Stimulated activated CD8-positive, alpha-beta memory T cell treated with anti-CD3 and anti-CD28 coated beads, Interleukin-7, amount 100 ng/mL, for 4 hours (primary cell): ENCODE measurements at places on chromosomes 11 and 22.

GRCh38 chr11:80505771-80506170, 1064.9 kb upstream of the TENM4 start:
- no peak for DNase-seq

- no peak for DNase-seq
These were observed 36.0 kb upstream of the LDLRAD3 start for GRCh38 chr11:35907648-35908431.

GRCh38 chr11:117823294-117823945, 1.1 kb downstream of the FXYD2 start:
- DNase-seq = no peak

- DNase-seq = no peak
These were observed 595.9 kb upstream of the KIRREL3 start for GRCh38 chr11:127596433-127596832.

DNA sequence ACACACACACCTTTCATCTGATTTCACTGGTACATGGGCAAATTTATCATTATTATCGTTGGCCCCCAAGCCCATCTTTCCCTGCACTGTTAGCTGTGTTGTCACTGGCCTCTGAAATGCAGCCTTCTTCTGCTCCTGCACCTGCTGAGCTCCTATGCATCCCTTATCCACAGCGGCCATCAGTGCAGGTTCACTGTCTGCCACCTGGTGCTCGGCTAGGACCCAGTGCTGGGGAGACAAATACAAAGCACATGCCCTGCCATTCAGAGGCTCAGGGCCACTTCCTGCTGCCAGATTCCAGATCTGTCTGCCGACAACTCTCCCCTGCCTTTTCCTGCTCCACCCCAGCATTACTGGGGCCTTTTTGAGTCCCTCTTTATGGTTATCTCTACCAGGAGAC, 1205.4 kb downstream of the TBC1D22A start:
- no peak for DNase-seq

DNA sequence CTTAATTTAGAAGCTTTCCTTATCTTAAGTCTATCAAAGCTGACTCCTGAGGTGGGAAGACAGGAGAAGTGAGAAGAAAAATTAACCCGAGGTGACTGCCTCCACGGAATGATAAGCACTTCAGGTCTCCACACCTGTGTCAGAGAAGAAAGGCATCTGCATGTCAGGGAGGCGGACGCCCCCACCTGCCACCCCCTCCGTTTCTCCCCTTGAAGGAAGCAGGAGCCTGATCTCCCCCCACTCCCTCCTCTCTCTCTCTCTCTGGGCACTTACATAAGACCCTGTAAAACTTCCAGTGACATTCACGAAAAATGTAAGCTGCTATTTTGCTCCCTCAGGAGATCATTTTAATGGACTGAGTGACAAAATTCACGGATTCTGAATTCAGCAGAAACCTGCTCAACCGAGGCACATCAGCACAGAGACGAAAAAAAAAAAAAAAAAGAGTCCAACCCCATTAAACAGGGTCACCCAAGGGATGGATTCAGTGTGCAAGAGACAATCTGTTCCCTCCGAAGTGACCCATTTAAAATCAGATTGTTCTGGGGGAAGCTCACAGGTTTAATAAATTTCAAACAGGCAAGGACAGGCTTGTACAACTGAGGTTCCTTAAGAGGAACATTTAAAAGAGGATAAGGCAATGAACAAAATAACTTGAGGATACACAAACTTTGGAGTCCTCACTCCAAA, 1.5 kb downstream of the LARGE1 start:
- no peak for DNase-seq

- no peak for DNase-seq
These were observed 14.3 kb upstream of the ARFGAP3 start for GRCh38 chr22:42871146-42872050.

GRCh38 chr22:25754527-25755202, 12.7 kb downstream of the MYO18B start:
- DNase-seq = no peak

DNA sequence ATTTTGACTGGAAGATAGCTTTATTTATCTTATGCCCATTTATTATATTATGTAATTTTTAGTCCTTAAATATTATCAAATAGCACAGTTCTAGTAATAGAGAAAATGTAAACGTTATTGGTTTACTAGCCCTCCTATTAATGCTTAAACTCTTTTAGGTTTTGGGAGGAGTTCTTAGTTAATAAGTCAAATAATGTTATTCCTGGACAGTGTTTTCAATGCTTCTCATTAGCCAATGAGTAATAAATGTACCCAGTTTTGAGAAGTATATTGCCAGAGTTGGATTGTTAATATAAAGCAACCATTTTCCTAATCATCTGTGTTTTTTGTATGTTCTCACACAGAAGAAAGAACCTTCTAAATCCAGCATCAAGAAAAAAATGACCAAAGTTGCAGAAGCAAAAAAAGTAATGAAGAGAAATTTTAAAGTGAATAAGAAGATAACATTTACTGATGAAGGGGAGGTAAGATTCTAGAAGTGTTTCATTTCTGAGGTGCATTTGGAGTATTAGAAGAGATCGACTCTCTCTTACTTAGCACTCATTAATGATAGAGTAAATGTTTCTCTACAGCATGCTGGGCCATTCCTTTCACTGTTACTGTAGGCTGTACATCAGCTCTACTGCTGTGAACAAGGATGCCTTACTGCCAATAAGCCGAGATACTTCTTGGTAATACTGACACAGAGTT, 173.4 kb downstream of the DDX10 start:
- DNase-seq = no peak

DNA sequence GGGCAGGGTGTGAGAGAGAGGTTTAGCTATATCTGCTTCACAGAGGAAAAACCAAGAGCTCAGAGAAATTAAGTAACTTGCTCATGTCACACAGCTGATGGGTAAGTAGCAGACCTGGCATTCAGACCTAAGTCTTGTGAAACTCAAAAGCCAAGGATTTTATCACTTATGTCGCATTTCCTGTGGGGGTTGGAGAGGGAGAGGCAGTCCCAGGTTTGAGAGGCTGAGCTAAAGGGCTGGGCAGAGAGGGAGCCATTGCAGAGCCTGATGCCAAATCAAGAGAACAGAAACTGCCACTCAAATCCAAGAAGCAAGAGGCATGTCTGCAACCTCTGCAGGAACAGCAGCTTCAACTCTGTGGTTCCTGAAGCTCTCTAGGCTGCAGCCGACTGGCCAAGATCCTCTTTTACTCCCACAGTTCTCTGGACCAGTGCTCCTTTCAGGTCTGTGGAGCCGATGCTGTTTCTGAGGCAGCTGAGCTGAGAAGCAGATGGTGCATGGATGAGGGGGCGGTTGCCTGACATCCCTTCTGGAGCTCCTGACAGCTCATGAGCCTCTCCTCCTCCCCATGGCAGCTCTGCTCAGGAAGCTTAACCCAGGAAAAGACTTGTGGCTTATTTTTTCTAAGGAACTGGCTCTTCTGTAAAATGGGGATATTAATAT, 47.6 kb upstream of the NAV2 start:
- no peak for DNase-seq

DNA sequence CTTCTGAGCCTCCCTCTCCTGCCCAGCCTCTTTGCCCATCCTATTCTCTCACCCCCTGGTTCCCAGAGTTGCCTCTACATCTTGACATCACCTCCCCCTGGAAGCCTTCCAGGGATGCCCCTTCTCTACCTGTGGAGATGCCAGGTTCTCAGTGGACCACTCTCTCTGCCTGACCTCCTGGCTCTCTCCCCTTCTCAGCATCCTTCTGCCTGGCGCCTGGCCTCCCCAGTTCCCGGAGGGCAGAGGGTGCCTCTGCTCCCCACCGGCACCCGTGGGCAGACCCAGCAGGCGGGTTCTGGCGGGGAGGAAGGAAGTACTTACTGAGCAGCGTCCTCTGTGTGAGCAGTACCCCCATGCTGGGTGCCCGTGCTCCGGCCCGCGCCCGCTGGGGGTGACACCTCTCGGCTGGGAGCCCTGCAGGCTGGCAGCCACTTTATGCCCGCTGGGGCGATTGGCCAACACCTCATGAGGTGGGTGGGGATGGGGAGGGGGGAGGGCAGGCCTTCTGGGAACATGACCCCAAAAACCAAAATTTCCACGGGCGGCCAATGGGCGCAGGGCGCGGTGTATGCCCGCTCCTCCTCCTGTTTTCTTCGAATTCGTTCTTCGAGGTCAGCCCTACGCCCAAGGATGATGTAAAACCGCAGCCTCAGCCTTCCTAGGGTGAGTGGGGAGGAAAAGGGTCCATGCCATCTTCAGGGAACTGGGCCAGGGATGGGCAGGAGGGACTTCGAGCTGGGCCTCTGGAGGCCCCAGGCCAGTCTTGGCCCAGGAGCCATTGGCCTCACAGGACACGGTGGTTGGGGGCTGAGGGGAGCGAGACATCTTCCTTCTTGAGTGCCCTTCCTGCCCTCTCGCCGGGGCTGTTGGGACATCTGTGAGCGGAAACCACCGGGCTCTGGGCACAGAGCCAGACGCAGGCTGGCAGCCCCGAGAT, at the start of gene OSM:
OSM (minus strand) TSS at position 407 of the 937 bp plus-strand sequence; CDS start at position 355, 52 bp downstream.
- DNase-seq = peak; percentile 73

DNA sequence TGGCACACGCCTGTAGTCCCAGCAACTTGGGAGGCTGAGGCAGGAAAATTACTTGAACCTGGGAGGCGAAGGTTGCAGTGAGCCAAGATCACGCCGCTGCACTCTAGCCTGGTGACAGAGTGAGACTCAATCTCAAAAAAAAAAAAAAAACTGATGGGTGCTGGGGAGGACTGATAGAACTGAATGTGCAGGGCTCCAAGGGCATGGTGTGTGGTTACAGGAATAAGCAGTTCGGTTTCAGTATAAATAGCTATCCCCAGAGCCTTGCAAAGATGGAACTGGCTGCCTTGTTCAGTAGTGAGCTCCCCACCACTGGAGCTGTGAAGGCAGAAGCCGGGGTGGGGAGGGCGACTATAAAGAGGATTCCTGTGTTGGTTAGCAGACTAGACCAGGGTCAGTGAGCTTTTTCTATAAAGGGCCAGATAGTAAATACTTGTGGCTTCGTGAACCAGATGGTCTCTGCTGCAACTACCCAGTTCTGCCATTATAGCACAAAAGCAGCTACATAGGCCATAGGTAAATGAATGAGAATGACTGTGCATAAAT, 5.9 kb downstream of the TOM1 start:
- DNase-seq = no peak

GRCh38 chr11:77548552-77549445, 41.0 kb upstream of the AQP11 start:
- no peak for DNase-seq

GRCh38 chr11:70145071-70145470, 58.0 kb upstream of the FADD start:
- no peak for DNase-seq

DNA sequence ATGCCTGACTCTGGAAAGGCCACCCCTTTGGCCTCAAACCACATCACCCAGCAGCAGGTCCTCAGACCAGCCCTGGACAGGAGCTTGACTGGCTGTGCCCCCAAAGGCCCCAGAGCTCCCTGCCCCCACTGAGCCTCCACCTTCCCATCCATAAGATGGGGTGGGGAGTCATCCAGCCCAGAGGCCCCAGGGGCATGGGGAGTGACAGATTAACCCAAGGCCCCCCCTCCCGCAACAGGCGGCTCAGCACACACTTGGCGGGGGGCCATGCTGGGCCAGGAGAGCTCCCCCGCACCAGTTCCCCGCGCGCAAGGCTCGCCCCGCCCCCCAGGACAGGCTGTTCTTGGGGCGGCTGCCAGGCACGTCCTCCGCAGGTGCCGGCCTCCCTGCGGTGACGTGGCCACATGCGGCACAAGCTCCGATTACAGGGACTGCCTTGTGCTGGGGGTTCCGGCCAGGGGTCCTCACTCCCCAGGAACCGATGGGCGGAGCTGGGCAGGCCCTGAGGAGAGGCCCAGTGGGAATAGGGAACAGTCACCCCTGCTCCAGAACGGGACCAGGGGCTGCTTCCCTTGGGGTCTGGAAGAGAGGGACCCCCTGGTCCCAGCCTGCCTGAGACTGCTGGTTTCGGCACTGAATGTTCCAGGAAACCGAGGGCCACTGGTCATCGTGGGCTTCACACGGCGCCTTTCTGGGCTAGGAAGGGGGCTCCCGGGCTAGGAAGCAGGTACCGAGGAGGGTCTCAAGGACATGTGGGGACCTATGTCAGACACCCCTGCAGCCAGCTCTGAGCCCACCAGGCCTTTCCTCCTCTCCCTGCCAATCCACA, 5.1 kb upstream of the CDKN1C start:
- no peak for DNase-seq

DNA sequence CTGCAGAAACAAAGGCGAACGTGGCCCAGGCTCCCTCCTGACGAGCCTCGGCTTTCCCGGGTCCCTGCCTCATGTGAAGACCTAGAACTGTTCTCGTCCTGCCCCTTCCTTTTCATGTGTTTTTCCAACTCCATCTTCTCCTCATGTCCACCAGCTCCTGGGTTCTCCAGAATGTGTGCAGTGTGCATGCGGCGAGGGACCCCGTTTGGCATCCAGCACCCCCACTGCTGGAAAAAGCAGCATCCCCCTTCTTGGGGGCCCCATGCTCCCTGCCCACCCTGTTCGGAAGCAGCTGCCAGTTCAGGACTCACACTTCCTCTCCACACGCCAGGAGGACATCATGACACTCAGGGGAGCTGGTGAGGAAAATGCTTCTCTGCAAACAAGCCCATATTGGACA, 313.5 kb downstream of the BRD1 start:
- DNase-seq = no peak

DNA sequence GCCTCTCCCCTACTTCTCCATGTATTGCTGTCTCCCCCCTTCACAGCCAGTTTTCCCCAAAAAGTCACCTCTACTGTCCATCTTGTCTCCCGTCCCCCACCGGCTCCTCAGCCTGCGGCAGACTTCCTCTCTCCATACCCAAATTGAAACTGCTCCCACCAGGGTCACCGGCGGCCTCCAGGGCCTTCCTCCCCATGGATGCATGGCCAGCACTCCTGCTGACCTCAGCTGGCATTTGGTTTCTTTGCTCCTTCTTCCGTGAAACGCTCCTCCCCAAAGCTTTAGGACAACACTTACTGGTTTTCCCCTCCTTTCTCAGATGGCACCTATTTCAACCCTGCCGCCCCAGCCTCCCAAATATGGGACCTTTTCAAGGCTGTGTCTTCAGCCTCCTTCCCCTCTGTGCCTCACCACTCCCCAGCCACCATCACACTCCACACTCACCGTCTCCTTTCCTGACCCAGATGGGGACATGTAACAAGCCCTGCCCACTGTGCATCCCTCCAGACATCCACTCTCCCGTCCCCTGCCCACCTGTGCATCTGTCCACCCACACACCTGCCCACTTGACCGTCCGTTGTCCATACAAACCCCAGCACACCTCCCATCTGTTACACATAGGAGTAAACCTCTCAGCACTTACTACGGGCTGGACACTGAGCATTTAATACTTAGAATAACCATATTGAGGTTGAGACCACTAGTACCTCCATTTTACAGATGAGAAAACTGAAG, 21.5 kb upstream of the ACR start:
- no peak for DNase-seq

- no peak for DNase-seq
These were observed 85.2 kb downstream of the TSPAN18 start for GRCh38 chr11:44811841-44812448.

- no peak for DNase-seq
These were observed 1059.6 kb upstream of the RAG2 start for GRCh38 chr11:37657645-37658044.

- DNase-seq = no peak
These were observed 10.5 kb downstream of the EHD1 start for GRCh38 chr11:64867748-64868462.
